ENCODE measurements at places on chromosomes 12 and 14.

GRCh38 chr12:107492393-107493134, 193.0 kb upstream of the PWP1 start:
- DNase-seq, result no peak

DNA sequence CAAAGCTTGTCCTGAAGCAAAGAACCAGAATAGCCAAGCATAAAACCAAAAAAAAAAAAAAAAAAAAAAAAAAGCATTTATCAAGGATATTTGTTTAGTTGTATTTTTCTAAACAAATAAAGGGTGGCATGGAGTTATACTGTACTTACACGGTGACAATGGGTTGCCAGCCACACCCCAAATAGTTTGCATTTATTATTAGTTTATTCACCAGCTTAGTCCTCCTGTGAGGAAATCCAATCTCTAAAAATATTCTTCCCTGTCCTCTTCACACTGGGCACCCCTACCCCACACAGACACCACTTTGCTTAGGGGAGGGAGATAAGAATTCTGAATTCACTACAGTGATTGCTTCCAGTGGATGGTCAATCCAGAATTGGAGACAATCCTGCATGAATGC, 18.9 kb downstream of the PLEKHG7 start:
- DNase-seq, result no peak

DNA sequence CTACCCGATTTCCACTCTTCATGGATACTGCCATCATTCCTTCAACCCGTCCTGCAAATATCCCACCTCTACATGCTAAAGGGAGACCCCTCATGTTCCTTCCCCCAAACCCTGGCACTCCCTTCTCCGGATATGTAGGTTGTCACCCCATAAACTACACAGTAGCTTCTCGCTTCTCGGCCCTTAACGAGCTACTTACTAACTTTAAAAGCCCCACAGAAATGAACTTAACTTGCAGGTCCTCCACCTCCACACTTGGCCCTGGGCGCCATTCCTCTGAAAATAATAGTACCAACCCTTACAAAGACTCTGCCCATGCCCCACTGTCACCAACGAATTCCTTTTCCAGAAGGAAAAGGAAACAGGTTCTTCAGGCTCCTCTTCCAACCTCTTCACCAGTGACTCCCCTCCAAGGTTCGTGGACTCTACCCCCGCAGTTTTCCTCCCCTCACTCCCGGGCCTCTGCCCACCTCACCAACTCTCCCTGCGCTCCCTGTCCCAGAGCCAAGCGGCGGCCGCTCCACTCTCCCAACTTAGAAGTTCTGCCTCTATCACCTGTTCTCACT, 1.2 kb downstream of the SPPL3 start:
- no peak for DNase-seq

DNA sequence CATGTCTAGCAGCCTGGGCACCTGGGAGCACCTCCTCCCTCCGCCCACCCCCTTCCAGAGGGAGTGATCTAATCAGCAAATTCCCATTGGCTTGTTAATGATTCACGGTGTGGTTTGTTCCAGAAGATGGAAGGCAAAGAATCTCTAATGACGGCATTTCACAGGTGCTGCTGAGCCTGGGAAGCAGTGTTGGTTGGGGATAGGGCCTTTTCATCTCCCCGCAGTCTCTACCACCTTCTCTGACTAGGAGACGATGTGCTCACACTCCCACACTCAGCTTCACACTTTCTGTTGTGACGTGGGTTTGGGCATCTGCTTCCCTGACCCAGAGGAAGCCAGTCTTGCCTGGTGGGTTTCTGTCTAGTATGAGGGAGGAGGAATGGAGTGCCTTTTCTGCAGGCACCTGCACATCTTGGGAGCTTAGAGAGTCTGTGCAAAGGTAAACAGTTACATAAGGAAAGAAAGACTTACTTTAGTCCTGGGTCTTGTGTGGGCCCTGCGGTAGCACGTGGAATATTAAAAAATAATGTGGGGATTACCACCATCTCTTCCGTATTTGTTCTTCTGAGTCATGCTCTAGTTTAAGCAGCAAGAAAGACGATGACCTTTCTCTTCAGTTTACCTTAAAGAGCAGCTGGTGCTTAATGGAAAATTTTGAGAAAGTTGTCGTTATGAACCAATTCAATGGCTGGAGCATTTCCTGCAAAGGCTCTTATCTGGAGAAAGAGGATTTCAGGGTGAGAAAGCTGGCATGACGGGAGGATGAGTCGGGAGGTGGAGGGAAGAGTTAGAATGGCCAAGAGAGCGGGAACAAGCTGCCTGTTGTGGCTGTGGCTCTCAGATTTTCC, 70.6 kb upstream of the ARHGAP5 start:
- DNase-seq, result no peak

GRCh38 chr14:92922883-92923743, at the start of gene CHGA:
TSS of gene CHGA (plus strand) at chr14:92923150. CDS start at chr14:92923360, 210 bp downstream.
- peak; percentile 48 for DNase-seq

DNA sequence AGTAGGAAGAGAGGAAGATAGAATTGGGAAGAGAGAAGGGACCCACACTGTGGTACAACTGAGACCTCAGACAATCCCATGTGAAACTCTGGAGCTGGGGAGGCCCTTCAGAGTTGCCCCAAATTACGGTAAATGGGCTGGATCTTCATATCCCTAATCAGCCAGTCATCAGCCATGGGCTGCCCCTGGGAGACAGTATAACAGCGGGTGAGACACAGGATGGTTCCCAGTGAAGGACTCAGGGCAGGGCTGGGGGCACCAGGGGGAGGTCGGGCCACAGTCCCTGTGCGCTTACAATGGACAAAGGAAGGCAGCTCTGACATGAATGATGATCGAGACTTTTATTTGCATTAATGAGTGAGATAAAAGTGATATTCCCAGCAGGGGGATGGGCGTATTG, 74.2 kb upstream of the BDKRB2 start:
- no peak for DNase-seq

DNA sequence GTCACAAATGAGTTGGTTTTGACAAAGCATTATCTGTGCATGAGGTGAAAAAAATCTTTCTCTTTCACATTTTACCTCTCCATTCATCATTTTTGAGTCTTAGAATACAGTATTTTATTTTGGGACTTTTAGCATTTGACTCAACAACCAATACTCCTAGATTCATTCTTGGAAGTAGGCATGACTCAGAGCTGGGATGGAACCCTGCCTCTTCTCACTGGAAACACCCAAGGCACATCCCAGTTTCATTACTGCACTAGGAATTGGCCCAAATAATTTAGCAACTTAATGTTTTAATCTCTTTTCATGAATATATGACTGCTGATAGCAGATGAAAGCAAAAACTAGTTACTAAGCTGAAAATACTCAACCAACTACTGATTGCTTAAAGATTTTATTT, 3.3 kb upstream of the PDZRN4 start:
- no peak for DNase-seq

- no peak for DNase-seq
Observed at GRCh38 chr12:111297703-111298426, 71.0 kb downstream of the PHETA1 start.

DNA sequence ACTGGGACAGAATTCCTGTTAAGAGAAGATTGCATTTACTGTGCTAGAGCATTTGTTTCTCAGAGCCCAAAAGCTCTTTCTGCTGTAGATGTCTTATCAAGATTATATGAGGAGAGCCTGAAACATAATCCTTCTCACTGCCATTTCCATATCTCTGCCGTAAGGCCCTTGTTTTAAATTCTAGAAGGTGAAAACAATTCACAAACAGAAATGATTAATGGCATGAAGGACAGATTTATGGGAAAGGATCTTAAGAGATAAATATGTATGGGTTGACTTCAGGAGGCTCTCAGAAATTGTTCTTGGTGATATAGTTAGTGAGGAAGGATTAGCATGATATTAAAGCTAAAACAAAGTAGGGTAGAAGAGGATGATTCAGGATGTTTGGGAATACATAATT, 40.8 kb upstream of the PRICKLE1 start:
- no peak for DNase-seq

DNA sequence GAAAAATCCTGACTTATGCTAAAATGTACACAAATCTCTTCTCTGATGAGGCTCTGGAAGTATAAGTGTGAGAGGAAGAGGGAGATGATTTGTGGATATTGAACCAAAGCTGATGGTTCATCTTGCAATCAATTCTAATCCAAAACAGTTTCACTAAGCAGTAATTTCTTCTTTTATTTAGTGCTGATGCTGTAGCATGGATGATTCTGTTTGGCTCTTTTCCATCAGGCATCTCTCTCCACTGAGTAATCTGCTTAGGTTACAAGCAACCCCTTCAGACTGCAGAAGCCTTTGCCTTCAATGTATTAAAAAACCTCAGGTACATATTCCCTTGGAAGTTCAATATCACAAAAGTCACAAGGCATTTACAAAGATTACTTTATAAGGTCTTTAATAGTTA, 159.1 kb upstream of the CCDC198 start:
- DNase-seq, result no peak

DNA sequence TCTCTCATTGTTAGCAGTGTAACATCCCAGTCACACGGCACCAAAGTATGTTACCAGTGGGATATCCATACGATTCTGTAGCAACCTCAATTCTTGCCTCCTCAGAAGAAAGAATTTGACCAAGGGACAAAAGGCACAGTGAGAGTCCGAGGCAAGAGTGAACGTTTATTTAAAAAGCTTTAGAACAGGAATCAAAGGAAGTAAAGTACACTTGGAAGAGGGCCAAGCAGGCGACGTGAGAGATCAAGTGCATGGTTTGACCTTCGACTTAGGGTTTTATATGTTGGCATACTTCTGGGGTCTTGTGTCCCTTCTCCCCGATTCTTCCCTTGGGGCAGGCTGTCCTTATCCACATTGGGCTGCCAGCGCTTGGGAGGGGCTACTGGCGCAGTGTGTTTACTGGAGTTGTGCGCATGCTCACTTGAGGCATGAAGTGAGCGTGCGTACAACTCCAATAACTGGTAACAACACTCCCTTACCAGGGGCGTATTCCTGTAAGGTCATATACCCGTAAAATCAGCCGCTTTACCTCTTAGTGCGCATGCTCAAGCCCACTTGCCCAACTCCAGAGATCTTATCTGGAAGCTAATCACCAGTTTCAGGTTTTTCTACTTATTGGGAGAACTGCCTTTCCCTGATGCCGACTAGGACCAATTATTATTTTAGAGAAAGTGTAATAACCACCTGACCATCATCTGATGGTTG, 71.7 kb downstream of the FAR2 start:
- no peak for DNase-seq

DNA sequence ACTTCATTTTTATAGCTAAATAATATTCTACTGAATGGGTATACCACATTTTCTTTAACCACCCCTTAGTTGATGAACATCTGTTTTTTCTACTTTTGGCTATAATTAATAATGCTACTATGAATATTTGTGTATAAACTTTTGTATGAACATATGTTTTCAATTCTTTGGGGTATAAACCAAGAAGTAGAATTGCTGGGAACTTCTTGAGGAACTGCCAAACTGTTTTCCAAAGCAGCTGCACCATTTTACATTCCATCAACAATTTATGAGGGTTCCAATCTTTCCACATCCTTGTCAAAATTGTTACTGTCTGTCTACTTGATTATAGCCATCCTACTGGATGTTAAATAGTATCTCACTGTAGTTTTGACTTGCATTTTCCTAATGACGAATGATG, 221.8 kb downstream of the PRKD1 start:
- no peak for DNase-seq

DNA sequence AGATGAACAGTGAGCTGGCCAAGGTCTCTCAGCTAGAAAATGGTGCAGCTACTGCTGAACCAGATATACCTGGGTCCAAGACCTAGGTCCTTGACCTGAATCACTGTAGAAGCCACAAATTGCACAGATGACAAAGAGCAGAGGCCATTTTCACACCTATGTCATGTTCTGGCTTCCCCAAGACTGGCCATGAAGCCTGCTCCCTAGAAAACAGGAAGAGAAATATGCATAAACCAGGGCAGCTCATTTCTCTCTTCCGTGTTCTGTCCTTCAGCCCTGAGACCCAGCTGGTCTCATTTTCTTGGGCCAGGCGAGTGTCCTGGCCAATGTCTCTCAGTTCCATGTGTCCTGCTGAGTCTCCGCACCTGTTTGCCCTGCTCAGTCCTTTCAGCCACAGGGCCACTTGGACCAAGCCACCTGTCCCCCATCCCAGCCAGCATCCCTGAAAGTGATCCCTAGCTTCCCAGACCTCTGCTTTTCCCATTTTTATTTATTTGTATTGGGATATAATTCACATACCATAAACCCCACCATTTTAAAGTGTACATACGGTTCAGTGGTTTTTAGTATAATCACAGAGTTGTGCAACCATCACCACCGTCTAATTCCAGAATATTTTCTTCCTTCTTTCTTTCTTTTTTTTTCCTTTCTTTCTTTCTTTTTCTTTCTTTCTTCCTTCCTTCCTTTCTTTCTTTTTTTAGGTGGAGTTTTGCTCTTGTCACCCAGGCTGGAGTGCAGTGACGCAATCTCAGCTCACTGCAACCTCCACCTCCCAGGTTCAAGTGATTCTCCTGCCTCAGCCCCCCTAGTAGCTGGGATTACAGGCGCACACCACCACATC, 27.0 kb downstream of the P2RX7 start:
- no peak for DNase-seq

Measured in stimulated activated CD4-positive, alpha-beta T cell treated with anti-CD3 and anti-CD28 coated beads, Interleukin-4, amount 100 ng/mL, for 4 hours (primary cell).